Upper lobe of left lung (tissue), 6 donors: ENCODE measurements at places on chromosomes 4 and X.
A peak's percentile ranks its signal among the peaks of the same experiment; 100 is the strongest.

GRCh38 chrX:83510510-83511062 lies 2.5 kb downstream of the POU3F4 start:
- H3K27ac ChIP-seq = no peak overlapping the region
- no peak overlapping the region for H3K4me3 ChIP-seq
- H3K4me1 ChIP-seq = no peaks in the 10 kb centered on the region

DNA sequence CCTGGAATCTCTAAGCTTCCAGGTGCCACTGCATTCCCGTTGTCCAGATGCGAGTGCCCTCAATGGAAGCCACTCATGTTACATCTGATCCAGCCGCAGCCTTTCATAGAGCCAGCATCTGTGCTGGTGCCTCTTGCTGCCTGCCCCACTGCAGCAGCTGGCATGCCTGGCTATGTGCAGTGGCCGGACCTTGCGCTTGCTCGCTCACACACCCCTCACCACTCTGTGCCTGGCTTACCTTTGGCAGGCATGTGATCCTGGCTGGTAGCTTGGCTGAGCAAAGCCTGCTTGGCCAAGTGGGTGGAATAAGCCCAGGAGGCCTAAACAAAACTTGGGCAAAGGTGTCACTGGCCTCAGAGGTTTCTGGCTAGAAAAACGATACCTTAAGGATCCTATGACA lies 59.5 kb upstream of the CDKN2AIP start:
- no peaks in the 10 kb centered on the region for H3K36me3 ChIP-seq
- no peak overlapping the region for H3K27ac ChIP-seq
- no peak overlapping the region for H3K4me3 ChIP-seq
- DNase-seq = no peak

DNA sequence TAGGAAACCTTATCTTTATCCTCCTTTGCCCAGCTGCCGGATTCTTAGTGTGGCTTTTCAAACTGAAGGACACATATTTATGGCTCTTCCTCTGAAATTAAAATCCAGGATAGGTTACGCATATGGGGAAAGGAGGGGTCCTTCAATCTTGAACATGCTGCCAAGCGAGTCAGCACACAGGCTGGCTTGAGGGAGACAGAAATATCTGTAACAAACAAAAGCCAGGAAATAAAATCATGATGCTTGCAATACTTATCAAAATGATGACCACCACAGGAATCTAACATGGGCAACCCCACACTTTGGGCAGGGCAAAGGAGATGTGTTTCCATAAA lies 196.4 kb upstream of the LDB2 start:
- H3K27me3 ChIP-seq = no peaks in the 10 kb centered on the region
- H3K36me3 ChIP-seq = no peaks in the 10 kb centered on the region
- no peak overlapping the region for H3K27ac ChIP-seq
- DNase-seq = no peak
- no peak overlapping the region for H3K4me3 ChIP-seq

- H3K4me1 ChIP-seq = no peaks in the 10 kb centered on the region
- H3K27ac ChIP-seq = no peak overlapping the region
Measured at GRCh38 chrX:47687263-47687662, 28.3 kb upstream of the UXT start.

DNA sequence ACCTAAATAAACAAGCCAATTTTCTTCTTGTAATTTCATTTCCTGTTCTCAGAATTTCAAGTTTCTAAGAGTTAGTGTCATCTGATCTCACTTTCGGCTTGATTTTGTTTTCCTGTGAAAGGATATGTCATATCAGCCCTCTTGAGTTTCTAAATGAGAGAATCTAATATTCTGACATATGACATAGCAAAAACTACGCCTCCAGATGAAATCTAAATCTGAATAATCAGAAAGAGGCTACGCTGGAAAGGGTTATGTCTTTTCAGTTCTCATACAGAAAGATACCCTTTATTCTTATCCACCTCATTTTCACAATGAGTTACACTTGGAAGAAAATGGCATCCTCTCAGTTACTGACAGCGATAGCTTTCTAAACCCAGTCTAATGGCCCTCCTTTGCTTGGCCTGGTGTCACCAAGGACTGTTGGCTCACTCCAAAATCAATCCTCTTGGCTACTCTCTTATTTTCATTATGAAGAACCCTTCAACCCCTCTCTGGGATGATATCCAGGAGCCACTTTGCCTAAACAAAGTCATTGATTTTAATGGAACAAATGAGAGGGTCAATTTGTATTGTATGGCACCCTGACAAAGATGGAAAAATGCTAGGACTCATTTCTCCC lies 65.6 kb downstream of the ASB9 start:
- H3K27ac ChIP-seq = no peak overlapping the region
- H3K36me3 ChIP-seq = no peaks in the 10 kb centered on the region
- no peaks in the 10 kb centered on the region for H3K4me1 ChIP-seq
- DNase-seq = no peak
- no peak overlapping the region for H3K4me3 ChIP-seq

- no peaks in the 10 kb centered on the region for H3K27me3 ChIP-seq
- no peaks in the 10 kb centered on the region for H3K4me1 ChIP-seq
- H3K27ac ChIP-seq = no peak overlapping the region
- DNase-seq = no peak
- no peaks in the 10 kb centered on the region for H3K36me3 ChIP-seq
Measured at GRCh38 chr4:185381288-185382196, 14.2 kb downstream of the LRP2BP start.

DNA sequence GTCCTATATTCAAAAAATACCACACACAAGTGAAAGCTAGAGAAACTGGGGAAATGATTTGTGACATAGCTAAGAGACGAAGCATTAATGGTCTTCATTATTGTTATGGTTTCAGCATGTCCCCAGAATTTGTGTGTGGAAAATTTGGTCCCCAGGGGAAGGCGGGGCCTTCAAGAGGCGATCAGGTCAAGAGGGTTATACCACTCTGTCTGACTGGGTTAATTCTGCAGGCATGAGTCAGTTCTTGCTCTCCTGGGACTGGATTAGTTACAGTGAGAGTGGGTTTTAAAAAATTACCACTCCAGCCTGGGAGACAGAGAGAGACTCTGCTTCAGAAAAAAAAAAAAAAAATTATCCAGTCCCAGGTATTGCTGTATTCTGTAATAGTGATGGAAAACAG lies 2.1 kb upstream of the MTNR1A start:
- H3K36me3 ChIP-seq = no peaks in the 10 kb centered on the region
- H3K27ac ChIP-seq = no peak overlapping the region
- DNase-seq = no peak
- H3K4me1 ChIP-seq = peaks cover 15% of the 10 kb centered on the region
- no peaks in the 10 kb centered on the region for H3K27me3 ChIP-seq
- no peak overlapping the region for H3K4me3 ChIP-seq

- DNase-seq = no peak
- no peak overlapping the region for H3K4me3 ChIP-seq
- no peaks in the 10 kb centered on the region for H3K4me1 ChIP-seq
- H3K36me3 ChIP-seq = no peaks in the 10 kb centered on the region
- no peaks in the 10 kb centered on the region for H3K27me3 ChIP-seq
- H3K27ac ChIP-seq = no peak overlapping the region
Measured at GRCh38 chr4:181677621-181678020, 565.6 kb upstream of the TENM3 start.

- H3K36me3 ChIP-seq = no peaks in the 10 kb centered on the region
- H3K4me3 ChIP-seq = peak overlapping the region; percentile 27
- no peaks in the 10 kb centered on the region for H3K27me3 ChIP-seq
- H3K27ac ChIP-seq = peak overlapping the region; percentile 88
Measured at GRCh38 chrX:49166914-49167739, 4.6 kb downstream of the MAGIX start.
